ENCODE measurements at places on chromosomes 2 and 18.
A peak's percentile ranks its signal among the peaks of the same experiment; 100 is the strongest.

GRCh38 chr2:62234755-62235655 lies 39.1 kb downstream of the B3GNT2 start:
- DNase-seq: no peak

DNA sequence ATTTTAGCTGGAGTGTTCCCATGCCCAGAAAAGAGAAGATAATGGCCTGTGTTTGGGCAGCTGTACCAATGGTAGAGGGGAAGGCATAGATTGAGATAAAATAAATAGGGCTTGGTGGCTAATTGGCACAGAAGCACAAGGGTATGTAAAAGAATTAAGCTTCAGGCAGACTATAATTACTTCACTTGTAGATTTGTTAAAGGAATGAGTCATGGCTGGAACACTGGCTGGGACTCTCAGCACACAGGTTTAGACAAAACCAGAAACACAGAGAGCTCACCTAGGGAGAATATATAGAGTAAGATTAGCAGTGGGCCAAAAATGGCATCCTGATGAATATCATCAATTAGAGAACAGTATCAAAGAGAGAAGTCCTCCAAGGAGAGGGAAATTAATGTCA lies 198.3 kb upstream of the FIGN start:
- no peak for DNase-seq

DNA sequence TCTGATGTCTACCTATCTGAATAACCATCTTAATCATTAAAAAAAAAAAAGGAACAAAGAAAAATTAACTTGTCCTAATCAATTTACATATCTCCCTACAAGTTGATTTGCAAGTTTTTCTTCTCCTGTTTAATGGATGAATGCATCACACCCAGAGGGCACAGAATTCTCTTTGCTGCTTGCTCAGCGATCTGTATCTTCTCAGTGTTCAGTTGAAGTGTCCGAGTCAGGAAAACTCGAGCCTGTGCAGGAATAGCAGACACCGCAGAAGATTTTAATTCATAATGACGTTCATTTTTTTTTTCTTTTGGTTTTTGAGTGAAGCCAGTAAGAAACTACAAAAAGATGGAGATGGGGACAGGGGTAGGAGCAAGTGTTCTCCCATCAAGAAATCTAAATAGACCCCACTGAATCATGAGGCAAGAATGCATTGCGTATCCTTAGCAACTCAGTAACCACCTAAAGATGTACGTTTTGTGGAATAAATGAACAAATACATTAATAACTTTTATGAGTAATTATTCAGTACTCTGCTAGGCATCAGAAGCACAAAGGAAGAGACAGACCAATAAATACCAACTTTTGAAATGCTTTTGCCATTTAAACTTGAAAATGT lies 675.5 kb downstream of the LRP1B start:
- no peak for DNase-seq

GRCh38 chr2:140454717-140455116 lies 1674.5 kb upstream of the NXPH2 start:
- no peak for DNase-seq

DNA sequence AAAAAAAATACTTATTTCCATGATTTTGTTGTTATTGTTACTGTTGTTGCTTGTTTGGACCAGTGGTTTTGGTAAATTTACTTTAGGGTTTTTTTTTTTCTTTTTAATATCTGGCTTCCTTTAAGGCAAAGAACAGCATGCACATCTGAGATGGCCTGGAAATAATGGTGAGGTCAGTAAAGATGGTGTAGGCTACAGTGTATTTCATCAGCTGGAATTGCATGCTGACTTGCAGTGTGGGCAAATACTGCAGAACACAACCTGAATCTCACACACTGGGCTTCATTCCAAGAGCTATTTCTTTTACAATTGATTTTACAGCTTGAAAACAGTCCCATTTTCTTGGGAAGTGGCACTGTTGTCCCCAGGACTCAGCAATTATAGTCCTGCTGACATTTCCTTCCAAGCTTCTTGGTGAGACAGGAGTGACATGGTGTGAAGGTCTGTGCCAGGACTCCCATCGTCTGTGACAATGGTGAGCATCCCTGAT lies 376.1 kb upstream of the SOX11 start:
- DNase-seq: no peak

GRCh38 chr2:54081574-54081973 lies 33.8 kb upstream of the ACYP2 start:
- no peak for DNase-seq

- DNase-seq: no peak
Observed at GRCh38 chr18:70290482-70291294, 1.8 kb downstream of the SOCS6 start.

DNA sequence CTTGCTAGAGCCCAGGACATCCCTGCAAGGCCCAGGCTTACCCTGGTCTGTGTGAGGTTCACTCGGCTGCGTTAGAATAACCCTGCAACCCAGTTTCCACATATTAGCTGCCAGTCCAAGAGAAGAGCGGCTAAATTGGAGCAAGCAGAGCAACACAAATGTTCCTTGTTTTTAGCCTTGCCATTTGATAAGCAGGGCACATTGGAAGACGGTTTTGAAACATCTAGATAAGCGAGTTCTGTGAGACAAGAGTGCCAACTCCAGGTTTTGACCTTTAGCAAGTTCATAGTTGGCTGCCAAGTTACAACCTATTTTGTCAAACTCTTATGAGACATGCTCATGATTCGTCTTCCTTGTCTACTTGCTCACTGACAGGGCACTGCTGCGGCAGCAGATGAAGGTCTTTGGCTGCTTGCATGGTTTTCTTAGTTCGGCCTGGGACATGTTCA lies 23.5 kb downstream of the DPP4 start:
- no peak for DNase-seq

- no peak for DNase-seq
Observed at GRCh38 chr2:117980783-117981676, 32.8 kb downstream of the CCDC93 start.

DNA sequence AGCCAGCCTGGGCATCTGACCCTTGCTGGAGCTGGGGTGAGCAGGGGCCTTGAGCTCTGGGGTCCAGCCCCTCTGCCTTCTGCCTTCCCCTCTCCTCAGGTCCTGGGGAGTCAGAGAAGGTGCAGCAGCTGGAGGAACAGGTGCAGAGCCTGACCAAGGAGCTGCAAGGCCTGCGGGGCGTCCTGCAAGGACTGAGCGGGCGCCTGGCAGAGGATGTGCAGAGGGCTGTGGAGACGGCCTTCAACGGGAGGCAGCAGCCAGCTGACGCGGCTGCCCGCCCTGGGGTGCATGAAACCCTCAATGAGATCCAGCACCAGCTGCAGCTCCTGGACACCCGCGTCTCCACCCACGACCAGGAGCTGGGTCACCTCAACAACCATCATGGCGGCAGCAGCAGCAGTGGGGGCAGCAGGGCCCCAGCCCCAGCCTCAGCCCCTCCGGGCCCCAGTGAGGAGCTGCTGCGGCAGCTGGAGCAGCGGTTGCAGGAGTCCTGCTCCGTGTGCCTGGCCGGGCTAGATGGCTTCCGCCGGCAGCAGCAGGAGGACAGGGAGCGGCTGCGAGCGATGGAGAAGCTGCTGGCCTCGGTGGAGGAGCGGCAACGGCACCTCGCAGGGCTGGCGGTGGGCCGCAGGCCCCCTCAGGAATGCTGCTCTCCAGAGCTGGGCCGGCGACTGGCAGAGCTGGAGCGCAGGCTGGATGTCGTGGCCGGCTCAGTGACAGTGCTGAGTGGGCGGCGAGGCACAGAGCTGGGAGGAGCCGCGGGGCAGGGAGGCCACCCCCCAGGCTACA lies 3.8 kb downstream of the EMILIN1 start:
- DNase-seq: no peak

DNA sequence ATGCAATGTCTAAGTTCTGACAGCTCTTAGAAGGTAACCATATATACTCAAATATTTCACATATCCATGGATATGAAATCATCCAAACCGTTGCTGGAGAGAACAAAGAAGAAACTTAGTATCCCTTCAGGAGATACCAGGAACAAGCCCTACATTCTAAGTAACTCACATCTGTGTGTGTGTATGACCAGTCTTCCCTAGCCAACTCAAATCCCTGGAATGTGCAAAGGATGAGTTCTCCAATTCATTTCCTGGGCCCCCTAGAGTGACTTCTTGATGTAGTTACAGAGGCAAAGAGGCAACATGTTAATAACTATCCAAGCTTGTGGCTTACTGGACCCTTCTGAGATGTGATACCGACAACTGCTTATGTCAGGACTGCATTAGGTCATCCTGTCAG lies 20.1 kb downstream of the TPGS2 start:
- DNase-seq: no peak

DNA sequence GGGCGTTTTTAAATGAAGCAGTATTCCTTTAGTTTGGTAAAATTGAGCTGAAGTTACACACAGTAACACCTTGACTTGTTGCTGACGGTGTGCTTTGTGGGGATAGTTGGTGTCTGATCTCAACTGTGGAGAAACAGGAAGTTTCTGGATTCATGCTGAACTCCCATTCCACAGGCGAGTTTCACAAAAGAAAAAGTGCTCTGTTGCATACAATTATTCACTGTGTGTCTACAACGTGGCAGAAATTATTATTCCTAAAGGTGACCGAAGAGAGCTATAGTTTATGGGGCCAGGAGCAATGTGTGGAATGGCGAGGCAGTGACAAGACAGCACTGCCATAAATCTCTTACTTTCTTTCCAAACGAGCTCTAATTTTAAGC lies 463 bp upstream of the CABYR start:
- DNase-seq: no peak

DNA sequence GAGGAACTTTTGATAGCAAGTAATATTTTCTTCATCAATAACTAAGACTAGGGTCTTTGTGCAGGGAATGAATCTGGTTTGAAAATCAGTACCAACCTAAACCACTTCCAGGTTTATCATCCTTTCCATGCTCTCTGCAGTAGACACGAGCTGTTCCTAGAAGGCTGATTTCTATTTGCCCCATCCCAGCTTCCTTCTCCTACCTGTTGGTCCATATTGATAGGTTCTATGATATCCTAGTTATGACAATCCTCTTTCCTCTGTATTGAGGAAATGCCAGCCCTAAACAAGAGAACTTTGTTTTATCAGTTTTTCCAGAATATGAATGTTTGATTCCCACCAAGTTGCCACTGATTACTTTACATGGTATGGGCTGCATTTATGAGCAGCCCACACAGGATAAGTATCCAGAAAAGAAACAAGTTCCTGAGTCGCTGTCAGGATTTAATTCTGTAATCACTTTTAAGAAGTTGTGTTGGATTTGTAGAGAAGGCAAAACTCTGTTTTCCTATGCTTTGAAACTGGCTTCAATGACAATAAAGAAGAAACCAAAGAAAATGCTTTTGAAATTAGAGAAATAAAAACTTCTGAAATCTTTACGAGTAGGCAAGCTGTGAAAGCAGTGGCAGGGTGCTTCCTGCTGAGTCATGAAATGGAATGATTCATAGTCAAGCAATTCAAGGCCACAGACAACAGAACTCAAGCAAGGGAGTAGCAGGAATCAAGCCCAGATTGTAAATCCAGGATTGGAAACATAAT lies 37.3 kb upstream of the TANK start:
- DNase-seq: peak; percentile 11

GRCh38 chr2:176173567-176174381 lies 14.7 kb upstream of the HOXD1 start:
- no peak for DNase-seq

DNA sequence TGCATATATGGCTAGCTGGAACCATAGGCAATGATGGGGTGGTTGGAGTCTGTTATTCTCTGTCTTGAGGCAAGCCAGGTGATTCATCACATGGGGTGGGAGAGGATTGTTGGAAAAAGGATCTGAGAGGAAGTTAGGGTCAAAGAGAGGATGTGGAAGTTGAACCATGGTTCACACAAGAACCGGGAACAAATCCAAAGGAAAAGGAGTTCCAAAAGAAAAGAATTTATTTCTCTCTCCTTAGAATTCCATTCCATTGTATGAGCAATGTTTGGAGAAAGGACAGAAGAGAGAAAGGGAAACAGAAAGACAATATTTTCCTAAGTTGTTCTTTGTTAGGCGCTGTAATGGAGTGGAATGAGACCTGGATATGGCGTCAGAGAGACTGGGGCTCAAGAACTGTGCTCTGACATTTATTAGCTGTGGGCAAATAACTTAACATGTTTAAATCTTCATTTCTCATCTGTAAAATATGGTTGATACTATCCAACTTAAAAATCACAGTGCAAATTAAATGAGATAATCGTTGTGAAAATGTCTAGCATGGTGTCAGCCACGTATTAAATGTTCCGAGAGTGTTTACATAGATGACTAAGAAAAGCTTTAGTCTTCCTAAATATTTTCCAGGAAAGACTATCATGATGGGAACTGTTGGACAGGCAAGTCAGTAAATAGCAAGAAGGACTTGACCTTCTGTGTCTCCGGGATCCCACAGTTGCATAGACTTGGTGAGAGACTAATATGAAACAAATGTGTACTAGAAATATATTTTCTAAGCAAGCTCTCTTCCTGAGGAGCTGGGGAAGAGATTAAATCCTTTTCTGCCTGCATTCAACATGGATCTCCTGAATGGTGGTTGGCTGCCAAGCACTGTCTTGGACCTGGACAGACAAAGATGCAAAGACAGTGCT lies 71.4 kb downstream of the TRIB2 start:
- no peak for DNase-seq

GRCh38 chr2:112754564-112754963 lies 9.8 kb downstream of the CKAP2L start:
- no peak for DNase-seq

GRCh38 chr2:157172866-157173578 lies 84.5 kb upstream of the GALNT5 start:
- no peak for DNase-seq

DNA sequence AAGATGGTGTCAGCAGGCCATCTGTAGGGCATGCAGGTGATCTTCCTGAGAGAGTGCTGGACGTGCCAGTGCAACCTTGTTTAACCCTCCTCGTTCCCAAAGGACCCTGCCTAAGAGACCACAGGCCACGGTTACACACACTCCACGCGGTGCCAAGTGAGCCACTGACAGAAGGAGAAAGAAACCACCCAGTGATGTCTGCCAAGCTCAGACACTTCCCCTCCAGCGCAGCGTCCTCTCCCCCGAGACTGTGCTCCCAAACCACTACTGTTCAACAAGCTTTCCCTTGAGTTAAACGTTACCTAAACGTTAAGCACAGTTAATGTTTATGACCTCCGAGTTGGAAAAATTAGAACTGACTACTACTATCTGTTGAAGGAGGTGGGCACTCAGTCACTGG lies 119.1 kb upstream of the NCK2 start:
- no peak for DNase-seq

- no peak for DNase-seq
Observed at GRCh38 chr2:235768606-235769005, 274.8 kb downstream of the AGAP1 start.

- DNase-seq: no peak
Observed at GRCh38 chr2:21687589-21687988, 563.8 kb downstream of the TDRD15 start.

GRCh38 chr2:190447766-190448165 lies 39.6 kb downstream of the MFSD6 start:
- no peak for DNase-seq

GRCh38 chr2:122663620-122664019 lies 908.2 kb downstream of the TSN start:
- no peak for DNase-seq
